ENCODE measurements at places on chromosomes 11 and 22.
A peak's percentile ranks its signal among the peaks of the same experiment; 100 is the strongest.

GRCh38 chr11:1113405-1114201, 38.9 kb downstream of the MUC2 start:
- DNase-seq: no peak

DNA sequence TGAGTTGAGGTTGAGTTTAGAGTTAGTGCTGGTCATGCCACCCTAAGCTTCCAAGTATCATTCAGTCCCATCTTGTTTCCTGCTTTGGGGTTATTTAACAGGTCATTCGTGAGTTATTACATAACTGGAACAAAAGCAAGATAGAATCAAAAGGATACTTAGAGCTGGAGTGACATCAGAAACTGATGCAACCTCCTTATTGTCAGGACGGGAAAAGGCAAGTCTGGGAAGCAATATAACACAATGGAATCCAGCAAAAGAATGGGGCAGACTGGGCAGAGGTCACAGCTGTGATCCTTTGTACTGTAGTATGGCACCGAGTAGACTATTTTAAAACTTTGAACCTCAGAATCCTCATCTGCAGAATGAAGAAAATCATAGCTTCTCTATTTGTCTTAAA, 4.4 kb upstream of the PRSS23 start:
- no peak for DNase-seq

- no peak for DNase-seq
These were observed 321.8 kb upstream of the NCAM1 start for GRCh38 chr11:112639469-112639868.

- no peak for DNase-seq
These were observed 3.1 kb upstream of the CTSD start for GRCh38 chr11:1766719-1767398.

DNA sequence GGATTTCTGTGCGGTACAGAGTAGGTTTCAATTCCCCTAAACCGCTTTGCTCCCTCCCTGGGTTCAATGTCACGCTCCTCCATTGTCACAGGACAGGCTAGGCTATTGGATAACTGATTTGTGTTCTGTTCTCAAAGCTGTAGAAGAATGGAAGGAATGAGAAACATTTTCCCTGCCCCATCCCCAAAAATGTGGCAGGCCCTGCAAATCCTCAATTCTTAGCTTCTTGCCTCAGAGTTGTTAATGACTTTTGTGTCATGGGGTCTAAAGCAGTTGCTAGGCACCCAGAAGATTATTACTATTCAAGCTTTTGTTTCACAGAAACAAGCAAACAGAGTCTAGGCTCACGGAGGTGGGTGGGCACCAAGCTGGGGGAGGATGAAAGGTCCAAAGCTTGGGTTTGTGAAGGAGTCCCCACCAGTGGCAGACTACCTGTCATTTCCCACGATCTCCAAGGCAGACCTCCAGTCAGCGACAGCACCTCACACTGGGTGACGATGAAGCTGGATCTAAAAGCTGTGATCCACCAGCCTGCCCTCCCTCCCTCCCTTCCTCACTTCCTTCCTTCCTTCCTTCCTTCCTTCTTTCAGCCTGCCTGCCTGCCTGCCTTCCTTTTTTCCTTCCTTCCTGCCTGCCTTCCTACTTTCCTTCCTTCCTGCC, 1080.2 kb downstream of the OPCML start:
- DNase-seq: no peak

DNA sequence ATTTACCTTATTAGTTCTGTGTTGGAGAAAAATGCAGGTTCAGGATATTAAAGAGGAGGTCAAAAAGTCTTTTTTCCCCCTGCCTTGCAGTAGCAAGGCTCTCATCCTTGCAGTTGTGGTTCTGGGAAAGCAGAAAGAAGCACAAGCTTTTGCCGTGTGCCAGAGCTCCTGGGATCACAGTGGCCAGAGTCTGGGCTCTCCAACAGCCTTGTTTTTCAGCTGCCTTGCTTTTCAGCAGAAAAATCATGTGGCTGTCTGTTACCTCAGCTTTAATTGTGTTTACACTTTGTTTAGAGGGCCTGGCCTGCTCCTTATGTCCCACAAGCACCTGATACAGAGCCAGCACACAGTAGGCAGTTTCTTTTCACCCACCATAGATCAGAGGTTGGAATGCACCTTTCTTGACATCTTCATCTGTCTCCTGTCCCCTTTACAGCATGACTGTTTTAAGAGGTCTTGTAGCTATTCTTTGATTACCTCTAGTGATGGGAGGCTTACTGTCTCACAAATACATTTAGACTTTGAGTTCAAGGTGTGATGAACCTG, 67.5 kb downstream of the TEAD1 start:
- DNase-seq: no peak

DNA sequence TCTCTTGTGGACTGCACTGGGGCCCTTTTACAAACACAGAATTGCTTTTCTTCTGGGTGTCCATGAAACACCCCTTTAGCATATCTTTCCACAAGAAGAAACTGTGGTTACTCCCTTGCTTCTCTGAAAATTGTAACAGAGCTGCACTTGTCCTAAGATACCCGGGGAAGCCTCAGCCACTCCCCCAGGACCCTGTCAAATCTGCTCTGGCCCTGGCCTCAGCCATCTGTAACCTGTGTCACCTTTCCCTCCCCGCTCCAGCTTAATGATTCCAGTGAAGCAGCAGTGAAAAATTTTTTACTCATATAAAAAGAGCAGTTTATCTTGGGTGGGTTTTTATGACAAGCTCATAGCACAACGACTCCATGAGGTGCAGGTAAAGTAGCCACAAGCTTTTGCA, 3.4 kb upstream of the DUSP18 start:
- no peak for DNase-seq

DNA sequence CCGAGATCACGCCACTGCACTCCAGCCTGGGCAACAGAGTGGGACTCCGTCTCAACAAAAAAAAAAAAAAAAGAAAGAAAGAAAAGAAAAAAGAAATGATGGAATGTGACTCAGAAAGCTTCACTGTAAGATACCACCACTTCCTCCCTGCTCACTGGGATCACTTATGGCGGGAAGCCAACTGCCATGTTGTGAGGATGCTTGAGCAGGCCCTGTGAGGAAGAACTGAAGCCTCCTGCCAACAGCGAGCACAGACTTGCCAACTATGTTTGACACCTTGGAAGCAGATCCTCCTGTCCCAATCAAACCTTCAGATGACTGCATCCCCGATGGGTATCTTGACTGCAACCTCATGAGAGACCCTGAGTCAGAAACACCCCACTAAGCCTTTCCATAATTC, 8.3 kb downstream of the SEC14L6 start:
- DNase-seq: no peak

DNA sequence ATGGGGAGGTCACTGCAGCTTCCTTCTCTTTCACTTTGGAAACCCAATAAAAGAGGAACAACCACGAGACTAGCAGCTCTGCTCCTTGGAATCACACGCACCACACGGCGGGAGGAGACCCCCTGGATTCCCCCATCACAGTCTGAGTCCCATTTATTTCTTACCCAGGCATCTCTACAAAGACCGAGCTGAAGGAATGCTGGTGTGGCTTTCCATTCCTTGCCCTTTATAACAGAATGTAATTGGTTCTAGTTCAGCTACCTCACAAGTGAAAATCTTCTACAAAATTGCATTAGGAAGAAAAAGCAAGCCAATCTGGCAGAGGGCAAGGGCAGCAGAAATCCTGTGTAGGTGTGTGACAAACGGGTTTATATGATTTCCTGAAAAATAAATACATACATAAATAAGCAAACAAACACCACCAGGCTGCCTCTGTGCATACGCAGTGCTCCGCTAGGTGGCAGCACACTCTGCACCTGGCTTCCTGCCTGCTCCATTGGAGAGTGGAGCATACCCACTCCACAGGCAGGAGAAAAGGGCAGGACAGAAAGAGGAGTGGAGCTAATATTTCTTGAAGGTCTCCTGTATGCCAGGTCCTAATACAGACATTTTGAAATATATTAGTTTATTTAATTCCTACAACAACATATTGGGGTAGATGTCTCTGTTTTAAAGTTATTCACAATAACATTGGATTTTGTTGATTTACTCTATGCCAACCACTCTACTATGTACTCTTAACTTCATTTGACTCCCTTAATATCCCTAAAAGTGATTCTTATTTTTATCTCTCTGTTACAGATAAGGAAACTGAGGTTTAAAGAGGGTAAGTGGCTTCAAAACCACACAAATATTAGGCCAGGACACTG, 673.1 kb downstream of the KCNA4 start:
- DNase-seq: peak; percentile 28

- DNase-seq: no peak
These were observed 36.4 kb upstream of the CWF19L2 start for GRCh38 chr11:107494055-107494454.

DNA sequence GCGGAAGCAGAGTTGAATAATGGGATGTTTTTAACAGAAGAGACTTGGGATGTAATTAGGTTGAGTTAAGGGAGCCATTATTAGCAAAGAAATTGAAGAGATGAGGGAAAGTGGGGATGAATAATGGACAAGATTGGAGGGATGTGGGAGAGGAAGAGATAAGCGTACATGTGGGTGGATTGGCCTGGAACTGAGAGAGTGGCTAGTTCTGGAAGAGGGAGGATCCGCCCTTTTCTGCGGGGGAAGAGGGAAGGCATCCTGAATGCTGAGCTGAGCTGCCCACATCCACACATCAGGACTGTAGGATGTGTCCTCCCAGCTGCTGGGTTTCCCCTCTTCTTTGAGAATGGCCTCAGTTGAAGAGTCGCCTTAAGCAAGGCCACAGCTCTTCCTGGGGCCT, 68.3 kb upstream of the CADM1 start:
- DNase-seq: no peak

DNA sequence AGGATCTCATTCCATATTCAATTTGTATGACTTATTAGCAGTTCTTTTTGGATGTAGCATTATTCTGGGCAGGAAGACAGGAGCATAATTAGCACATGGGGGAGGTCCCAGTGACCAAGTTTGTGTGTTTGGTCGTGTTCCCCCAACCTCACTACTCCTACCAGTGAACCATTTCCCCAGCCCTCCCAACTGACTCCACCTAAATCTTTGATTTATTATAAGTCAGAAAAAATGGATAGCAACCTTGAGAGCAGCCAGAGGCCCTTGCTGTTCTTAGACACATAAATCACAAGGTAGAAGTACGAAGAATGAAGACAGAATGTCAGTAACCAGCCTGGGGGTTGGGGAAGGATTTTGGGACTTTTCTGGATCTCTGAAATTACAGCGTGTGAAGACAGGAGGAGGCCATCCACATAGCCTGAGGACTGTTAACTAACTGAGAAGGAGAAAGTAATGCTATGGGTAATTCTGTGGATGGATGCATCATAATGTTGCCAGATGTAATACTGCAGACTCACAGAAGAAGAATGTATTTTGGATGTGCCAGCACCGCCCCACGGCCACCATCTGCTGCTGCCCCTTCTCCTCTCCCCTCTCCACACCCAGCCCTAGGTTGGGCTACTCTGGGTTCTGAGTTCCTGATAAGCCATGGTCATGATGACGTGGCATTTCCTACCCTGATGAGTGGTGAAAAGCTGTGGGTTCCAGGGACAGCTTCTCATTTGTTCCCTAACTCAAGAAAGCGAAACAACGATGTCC, 124.3 kb upstream of the TTC12 start:
- DNase-seq: no peak

DNA sequence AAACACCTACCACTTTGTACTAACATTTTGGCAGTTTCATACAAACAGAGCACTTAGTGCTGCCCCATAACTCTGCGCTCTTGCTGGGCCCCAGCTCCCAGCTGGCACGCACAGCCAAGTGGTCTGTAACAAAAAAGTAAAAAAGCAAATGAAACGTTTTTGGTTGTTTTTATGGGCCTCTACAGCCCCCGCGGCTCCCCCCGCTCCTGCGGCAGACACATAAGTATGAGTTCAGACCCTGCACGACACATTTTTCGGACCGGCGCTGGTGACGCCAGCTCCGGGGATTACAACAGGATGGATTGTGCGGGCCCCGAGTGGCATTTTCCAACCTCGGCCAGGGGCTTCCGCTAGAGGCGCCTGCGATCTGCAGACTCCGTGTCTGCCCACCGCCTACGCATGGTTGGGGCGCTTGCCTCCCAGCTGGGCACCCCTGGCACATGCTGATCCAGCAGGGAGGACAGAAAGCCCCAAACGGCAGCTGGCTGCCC, 418.2 kb downstream of the SOX6 start:
- DNase-seq: no peak

DNA sequence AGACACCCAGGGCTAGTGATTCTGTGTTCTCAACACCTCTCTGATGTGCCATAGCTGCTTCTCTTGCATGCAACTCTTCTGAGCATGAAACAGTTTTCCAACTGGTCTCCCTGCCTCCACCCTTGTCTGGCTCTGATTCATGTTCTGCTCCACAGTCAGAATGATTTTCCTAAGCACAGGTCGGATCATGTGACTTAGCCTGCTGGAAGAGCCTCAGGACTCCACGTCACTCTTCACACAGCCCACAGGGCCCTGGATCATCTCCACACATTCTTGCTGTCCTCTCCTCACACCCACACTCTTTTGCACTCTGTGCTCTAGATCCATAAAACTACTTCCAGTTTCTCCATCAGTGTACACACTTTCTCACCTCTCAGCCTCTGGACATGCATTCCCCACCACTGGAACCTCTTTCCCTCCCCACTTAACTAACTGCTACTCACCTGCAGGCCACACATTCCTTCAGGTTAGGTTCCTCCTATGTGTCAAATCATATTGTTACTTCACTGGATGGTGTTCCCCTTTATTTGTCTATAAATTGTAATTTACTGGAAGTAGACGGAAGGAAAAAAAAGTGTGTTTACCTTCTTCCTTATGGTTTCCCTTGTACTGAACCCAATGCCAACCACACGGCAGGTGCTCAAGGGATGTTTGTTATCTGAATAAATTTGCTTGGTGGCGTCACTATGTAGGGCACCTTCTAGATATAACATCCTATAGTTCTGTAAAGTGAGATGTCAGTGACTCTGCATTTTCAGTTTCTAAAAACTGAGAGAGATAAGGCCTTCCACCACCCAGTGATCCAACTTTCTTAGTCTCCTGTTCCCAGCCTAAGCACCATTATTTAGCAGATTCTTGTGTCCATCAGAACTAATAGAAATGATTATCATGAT, 133.7 kb downstream of the ETS1 start:
- DNase-seq: no peak

DNA sequence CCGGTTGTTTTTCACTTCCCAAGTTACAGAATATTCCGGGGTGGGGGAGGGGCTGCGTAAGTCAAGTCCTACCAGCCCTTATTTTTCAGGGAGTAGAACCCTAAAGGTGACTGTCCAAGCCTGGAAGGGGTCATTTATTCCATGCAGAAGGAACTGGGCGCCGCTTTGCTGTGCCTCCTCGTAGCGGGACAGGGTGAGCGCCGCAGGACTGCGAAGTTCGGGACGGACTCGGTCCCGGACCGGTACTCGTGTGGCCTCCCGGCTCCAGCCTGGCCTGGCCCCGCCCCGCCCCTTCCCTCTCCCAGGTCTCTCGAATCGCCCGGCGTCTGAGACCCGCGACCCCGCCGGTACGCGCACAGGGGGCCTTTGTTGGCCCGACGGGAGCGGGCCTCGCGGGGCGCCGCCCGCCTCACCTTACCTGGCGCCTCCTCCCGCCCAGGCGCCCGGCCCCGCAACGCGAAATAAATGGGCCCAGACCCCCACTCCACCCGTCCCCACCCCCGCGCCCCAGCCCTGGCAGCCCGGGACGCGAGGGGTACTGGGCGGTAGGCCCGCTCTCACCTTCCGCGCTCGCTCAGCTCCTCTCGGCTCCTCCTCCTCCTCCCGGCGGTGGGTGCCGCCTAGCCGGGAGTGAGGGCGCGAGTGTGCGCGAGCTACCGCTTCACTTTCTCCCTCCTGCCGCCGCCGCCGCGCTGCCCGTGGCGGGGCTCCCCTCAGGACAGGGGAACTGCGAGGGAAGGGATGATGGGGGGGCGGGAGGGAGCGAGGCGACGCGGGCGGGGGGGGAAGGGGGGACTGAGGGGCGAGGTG, 698 bp downstream of the PAK1 start:
- no peak for DNase-seq

All from HepG2 (cell line).